ENCODE measurements at places on chromosomes 6 and 20.

DNA sequence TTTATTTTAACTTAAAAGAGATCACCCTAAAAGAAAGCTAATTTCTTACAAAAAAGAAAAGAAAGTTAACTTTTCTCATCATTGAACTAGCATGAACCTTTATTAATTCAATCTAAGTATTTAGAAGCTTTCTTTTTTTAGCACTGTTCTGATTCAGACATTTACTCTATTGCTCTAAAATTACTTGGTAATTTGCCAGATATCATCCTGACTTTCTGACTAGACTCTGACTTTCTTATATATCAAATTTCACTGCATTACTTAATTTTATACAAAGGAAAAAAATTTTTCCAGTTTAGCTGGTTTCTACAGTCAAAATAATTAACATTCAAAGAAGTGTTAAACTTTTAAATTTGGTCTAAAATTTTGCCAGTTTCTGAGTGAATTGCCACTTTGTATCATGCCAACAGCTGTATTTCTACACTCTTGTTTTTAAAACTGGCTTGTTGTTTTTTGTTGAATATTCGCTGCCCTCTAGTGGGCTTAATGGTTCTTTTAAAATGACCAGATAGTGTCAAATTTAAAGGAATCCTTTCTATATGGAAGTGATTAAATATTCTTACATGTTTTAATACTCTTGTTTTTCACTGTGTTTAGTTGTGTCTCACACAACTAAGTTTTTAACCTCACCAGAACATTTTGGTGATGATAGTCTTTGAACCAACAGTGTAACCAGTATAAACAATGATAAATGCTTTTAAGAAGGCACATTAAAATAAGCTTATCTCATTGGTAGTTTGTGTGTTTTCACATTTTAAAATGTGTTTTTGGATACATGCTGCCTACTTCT, 102.0 kb downstream of the POPDC3 start:
- peak; percentile 67 for DNase-seq

- peak; percentile 73 for DNase-seq
These were observed at the start of gene RNF217 for GRCh38 chr6:124961777-124962638. TSS of gene RNF217 (plus strand) at chr6:124962437. CDS start at chr6:124962545, 108 bp downstream.

DNA sequence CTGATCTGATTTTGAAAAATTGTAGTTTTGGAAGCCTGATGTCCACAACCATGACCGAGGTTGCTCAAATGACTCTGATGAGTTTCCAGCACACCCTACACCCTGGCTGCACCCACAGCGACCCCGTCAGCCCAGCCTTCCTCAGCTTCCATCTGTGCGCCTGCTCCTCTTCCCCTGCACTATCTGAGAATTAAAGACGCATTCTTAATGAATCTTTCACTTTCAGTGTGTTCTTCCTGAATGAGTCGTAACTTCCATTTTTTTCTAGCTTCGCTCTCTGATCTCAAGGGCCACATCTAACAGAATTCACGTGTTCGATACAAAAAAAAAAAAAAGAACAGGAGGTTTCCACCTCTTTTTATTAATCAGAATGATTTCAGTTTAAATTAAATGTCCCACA, 21.3 kb upstream of the RREB1 start:
- no peak for DNase-seq

- DNase-seq = no peak
These were observed 542 bp downstream of the USP49 start for GRCh38 chr6:41894366-41895299.

GRCh38 chr20:23782366-23782983, 31.7 kb upstream of the CST1 start:
- DNase-seq = peak; percentile 69

- no peak for DNase-seq
These were observed 9.2 kb upstream of the MAS1L start for GRCh38 chr6:29496961-29497360.

- DNase-seq = peak; percentile 77
These were observed 323.3 kb downstream of the BMP2 start for GRCh38 chr20:7090811-7091210.

- DNase-seq = no peak
These were observed 115.2 kb downstream of the LY86 start for GRCh38 chr6:6703699-6704098.

DNA sequence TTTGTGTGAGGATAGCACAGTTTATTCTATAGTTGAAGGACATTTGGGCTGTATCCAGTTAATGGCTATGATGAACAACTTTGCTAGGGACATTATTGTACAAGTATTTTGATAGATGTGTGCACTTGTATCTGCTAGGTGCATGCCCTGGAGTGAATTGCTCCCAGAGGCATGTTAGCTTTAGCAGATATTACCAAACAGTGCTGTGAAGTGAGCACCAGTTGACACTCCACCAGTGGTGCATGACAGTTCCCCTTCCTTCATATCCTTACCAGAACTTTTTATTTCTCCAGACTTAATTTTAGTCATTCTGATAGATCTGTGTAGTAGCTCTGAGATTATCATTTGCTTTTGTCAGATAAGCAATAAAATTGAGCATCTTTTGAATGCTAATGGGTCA, 48.9 kb upstream of the ENPP5 start:
- no peak for DNase-seq

DNA sequence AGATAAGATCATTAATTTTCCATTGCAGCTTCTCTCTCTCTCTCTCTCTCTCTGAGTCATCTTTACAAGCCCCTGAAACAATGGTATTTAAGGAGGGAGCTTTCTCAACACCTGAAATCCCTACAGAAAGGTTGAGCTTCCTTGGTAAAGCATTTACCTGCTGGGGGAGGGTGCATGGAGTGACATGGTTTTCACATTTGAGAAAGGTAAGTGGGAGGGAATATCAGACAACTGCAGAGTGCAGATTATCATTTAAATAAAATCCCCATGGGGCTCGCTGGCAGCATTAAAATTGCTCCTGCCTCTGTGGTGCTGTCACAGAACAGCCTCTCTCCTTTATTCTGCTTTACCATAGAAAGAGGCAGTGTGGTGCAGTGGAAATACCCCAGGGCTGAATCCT, 10.3 kb upstream of the PDYN start:
- DNase-seq = no peak

DNA sequence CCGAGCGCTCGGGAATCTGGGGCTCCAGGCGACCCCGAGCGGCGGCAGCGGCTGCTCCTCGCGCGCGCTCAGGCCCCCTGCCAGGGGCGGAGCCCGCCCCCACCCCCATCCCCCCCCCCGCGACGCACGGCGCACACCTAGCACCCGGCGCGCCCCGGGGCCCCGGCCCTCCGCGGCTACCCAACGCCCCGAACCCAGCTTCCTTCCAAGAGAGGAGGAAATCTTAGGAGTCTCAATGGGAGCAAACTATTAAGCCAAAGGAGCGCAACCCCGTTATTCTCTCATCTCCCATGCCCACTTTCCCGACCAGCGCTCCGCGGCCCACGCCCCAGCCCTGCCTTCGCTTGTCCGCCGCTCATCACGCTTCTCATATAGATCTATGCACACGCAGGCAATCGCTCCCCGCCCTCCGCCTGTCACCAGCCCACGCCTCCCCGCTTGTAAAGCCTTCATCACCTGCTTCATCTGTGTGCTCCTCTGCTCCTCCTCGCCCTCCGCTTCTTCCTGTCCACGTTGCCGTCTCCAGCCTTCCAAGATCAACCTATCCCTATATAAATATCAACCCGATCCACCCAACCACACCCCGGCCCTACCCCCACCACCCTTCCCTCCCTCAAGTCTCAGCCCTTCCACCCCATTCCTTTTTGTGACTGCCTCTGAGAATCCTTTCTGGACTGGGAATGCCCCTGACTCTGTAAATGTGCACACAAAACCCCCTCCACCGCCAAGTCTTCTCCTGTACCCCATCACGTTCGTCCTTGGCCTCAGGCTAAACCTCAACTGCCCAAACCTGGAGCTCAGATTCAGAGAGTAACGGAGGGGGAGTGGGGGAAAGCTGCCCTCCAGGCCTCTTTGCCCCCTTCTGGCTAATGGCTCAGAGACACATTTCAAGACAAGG, at the start of gene DLK2:
DLK2 (minus strand) TSS at position 18 of the 898 bp plus-strand sequence. CDS start 723 bp downstream, outside the sequence.
- DNase-seq = peak; percentile 72

- DNase-seq = peak; percentile 89
These were observed at the start of gene FUT9 for GRCh38 chr6:96015518-96016333. TSS of gene FUT9 (plus strand) at chr6:96015974. CDS start at chr6:96203156, 187,182 bp downstream.

GRCh38 chr6:151023342-151023741, 157.8 kb downstream of the MTHFD1L start:
- no peak for DNase-seq

GRCh38 chr20:61750093-61750492, 315.6 kb downstream of the TAF4 start:
- no peak for DNase-seq

GRCh38 chr6:163730246-163731210, 316.0 kb downstream of the QKI start:
- DNase-seq = no peak

DNA sequence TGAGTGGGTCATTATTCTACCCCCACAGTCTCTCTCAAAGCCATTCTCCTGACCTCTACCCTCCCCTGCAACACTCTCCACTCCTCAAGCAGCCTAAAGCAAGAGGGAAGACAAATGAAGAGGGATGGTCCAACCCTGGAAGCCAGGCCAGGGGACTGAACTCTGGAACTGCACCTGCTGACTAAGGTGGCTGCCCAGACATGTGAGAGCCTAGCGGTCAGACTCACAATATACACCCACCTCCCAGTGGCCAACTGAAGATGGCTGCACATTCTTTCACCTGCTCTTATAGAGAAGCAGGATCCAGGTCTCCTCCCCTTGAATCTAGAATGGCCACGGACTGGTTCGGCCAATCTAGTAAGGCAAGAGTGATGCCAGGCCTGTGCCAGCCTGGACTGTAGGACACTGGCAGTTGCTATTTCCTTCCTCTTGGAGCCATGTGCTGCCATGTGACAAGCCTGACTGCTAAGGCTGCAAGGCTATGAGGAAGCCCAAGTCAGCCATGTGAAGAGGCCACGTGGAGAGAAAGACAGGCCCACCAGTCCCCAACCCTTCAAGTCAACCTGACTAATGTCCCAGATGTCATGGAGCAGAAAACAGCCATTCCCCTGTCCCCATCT, 31.8 kb downstream of the ACSS1 start:
- DNase-seq = no peak

DNA sequence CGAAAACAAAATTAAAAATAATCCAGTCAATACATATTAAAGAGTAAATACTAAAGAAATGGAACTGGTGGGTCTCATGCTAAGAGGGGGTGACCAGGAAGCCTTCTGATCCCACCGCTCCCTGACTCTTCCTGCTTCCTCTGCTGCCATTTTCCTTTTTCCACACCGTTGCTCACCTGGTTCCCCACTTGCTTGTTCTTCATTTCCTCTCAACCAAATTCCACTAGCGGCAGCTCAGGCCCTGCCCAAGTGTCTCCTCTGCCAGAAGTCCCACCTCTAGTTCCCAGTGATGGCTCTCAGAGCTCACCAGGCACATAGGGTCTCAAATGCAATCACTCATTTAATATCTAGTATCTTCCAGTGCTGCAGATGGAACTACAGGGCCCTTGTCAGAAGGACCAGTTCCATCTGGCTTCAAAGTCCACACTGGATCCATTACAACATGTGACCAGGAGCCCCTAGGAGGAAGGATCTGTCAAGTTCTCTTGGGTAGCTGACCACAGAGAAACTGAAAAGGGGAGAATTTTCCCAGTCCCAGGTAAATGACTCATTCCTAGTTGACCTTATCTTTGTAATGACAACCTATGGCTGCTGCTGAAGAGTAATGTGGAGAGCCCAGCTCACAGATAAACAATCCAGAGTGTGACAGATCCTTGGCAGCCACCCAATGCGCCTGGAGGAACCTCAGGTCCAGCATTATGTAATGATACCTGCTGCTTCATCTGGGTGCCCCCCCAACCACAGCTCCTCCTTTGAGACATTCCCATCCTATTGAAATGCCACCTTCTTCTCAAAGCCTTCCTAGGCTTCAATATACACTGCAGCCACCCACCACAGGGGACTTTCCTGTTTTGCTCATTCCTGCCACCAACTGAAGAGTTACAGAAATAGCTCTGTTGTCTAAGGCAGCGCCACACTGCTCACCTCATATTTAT, 38.2 kb downstream of the ELMO2 start:
- peak; percentile 87 for DNase-seq

DNA sequence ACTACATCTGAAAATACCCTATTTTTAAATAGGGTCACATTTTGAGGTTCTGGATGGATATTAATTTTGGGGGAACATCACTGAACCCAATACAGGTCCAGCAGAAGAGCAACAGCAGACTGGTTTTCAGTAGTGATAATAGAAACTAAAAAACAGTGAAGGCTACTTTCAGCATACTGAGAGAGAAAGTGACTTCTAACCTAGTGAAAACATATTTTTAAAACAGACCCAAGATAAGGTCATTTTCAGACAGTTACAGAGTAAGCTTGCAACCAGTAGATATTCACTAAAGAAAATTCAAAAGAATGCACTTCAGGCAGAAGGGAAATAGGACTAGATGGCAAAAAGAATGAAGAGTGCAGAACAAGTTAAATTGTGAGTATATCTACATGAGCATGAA, 42.0 kb upstream of the TMEM244 start:
- DNase-seq = no peak

DNA sequence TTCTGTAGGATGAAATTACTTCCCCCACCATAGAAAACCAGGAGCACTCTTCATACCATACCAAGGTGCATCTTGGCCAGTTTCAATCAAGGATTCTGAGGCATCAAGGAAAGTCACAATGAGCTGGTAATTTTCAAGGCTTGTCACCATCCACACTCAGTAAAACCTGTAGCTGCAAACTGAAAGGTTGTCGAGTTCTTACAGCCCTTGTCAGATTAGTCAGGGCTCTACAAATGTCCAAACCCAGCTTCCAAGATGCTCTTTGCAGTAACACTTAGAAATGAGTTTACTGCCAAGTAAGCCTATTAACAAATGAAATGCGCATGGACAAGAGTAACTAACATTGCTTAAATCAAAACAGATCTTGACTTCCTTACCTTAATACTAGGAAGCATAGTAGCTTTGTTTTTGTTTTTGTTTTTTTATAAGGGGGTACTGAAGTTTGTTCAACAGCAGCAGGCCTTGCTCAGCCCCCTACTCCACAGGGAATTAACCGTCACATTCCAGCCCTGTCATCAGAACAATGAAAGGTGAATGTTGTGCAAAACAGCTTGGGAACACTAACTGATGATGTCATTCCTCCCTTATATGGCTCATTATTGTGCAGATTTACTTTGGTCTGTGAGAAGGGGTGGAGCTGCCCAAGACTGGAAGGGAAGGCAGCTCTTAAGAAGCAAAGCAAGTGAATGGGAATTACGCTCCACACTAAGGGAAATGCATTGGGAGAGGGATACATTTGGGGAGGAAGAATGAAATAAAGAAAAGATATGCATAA, 49.9 kb upstream of the TMEM30A start:
- peak; percentile 55 for DNase-seq

Data from DMS53 (cell line).